ENCODE measurements at places on chromosomes 16 and 17.

DNA sequence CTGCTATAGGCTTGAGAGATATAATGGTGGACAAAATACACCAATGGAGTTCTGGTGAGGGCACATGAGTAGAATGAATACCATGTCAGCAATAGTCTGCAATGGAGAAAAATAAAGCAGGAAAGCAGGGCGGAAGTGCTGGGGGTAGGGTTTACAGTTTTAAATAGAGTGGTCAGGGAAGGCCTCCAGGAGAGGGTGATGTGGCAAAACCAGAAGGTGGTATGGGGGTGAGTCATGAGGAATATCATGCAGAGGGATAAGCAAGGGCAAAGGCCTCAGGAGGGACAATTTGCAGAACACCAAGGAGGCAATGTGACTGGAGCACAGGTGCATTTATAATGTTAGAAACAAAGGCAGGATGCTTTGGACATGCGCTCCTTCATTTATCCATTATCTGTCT, 102.0 kb downstream of the ITFG1 start:
- no peak overlapping the region for H3K4me3 ChIP-seq
- no peaks in the 10 kb centered on the region for H3K27me3 ChIP-seq
- DNase-seq = no peak
- no peaks in the 10 kb centered on the region for H3K4me1 ChIP-seq
- H3K36me3 ChIP-seq = no peaks in the 10 kb centered on the region

DNA sequence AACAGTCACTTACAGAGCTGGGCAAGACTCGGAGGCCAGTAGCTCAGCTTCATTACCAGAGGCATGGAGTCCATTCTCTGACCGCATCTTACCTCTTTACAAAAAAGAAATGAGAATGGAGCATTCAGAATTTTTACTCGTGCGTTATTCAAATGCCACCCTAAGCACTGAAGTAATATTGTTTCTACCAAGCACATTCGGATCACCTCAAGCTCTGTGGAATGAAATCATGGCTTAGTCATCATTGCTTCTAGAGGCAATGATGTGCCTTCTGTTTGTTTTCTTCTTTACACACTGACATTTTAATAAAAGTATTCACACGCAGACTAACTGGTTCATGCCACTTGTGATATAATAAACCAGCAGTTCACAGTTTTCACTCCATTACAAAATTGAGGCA, 206.8 kb downstream of the PHKB start:
- no peaks in the 10 kb centered on the region for H3K27me3 ChIP-seq
- no peak for DNase-seq
- no peak overlapping the region for H3K4me3 ChIP-seq
- H3K36me3 ChIP-seq = no peaks in the 10 kb centered on the region
- H3K4me1 ChIP-seq = no peaks in the 10 kb centered on the region
- H3K27ac ChIP-seq = no peak overlapping the region

DNA sequence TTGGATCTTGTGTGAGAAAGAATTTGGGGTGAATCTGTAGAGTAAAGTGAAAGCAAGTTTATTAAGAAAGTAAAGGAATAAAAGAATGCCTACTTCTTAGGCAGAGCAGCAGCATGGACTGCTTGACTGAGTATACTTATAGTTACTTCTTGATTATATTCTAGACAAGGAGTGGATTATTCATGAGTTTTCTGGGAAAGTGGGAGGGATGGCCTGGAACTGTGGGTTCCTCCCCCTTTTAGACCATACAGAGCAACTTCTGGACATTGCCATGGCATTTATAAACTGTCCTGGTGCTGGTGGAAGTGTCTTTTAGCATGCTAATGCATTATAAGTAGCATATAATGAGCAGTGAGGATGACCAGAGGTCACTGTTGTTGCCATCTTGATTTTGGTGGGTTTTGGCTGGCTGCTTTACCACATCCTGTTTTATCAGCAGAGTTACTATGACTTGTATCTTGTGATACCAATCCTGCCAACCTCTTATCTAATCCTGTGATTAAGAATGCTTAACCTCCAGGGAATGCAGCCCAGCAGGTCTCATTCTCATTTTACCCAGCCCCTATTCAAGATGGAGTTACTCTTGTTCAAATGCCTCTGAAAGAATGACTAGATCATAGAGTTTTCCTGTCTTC, 58.7 kb downstream of the HSD17B2 start:
- H3K27me3 ChIP-seq = no peaks in the 10 kb centered on the region
- no peak overlapping the region for H3K4me3 ChIP-seq
- DNase-seq = no peak
- H3K4me1 ChIP-seq = no peaks in the 10 kb centered on the region

DNA sequence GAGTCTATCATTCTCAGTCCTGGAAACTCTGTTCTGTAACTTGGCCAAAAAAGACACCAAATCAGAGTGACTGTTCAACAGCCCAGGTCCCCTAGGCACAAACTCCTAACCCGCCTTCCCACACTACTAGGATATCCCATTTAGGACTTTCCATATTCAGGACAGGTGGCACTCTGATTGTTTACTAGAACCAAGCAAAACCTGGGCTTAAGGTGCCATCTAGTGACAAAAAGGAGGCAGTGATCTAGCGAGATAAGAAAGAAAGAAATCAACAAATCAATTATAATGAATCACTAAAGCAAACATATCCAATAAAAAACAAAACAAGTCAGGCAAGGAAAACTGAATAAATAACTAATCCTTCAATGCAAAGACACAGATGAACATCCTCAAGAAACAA, 203.9 kb downstream of the CEP112 start:
- H3K4me1 ChIP-seq = no peaks in the 10 kb centered on the region
- DNase-seq = no peak
- no peak overlapping the region for H3K4me3 ChIP-seq
- H3K27me3 ChIP-seq = no peaks in the 10 kb centered on the region
- no peak overlapping the region for H3K27ac ChIP-seq

- H3K4me1 ChIP-seq = peaks cover 60% of the 10 kb centered on the region
- H3K4me3 ChIP-seq = peak overlapping the region; percentile 51
- peak overlapping the region; percentile 90 for H3K27ac ChIP-seq
- H3K27me3 ChIP-seq = no peaks in the 10 kb centered on the region
- DNase-seq = peak; percentile 84
Measured at GRCh38 chr16:11232852-11233726, 22.9 kb downstream of the SOCS1 start.

DNA sequence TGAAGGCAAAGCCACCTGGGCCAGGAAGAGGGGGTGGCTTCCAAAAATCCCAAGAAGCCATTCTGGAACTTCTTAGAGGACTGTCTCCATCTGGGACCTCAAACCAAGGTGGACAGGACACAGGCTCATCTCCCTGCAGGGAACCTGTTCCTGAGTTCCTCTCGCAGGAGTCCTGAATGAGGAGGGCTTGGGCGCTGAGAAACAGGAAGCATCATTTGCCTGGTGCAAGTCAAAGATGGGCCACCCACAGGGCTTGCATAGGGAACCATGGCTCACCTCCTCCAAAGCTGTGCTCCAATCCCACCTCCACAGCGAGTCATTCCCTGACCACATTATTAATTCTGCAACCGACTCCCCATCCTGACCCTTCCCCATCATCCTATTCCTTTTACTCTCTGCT, 55.0 kb upstream of the RPL38 start:
- no peak overlapping the region for H3K4me3 ChIP-seq
- H3K27me3 ChIP-seq = no peaks in the 10 kb centered on the region
- no peaks in the 10 kb centered on the region for H3K4me1 ChIP-seq
- H3K36me3 ChIP-seq = no peaks in the 10 kb centered on the region
- no peak overlapping the region for H3K27ac ChIP-seq

DNA sequence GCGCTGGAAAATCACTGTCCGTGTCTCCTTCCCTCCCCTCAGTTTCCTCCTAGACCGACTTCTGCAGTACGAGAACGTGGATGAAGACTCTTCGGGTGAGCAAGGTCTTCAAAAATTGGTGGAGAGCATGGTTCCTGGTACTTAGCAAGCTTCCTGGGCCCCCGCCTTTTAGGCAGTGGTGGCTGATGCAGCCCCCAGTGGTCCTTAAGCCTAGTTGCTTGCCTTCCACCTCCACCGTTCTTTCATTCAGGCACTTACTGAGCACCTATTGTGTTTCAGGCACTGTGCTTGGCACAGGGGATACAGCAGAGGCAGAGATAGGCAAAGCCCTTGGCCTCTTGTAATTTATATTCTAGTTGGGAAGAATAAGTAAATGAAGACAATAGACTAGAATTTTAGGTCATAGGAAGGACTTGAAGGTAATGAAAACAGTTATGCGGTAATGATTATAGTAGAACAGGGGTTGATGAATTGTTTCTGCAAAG, 767 bp downstream of the INO80E start:
- H3K4me3 ChIP-seq = peak overlapping the region; percentile 83
- no peak for DNase-seq
- H3K27ac ChIP-seq = peak overlapping the region; percentile 95
- peaks cover 4% of the 10 kb centered on the region for H3K36me3 ChIP-seq
- no peaks in the 10 kb centered on the region for H3K27me3 ChIP-seq
- H3K4me1 ChIP-seq = peaks cover 19% of the 10 kb centered on the region

DNA sequence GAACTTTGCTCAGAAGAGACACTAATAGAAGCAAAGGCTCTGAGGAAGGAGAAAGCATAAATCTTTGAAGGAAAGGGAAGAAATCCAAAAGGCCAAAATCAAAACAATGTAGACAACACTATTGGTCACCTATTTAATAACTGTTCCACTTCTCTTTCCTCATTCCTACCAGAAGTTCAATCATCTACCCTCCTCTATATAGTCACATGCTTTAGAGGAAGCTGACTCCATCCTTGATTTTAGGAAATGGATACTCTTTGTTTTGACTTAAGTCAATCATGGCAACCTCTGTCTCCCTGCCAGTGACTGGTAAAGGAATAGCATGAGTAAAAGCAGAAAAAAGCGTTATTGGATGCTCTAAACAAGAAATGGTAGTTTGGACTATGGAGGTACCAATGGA, 7.3 kb downstream of the BRIP1 start:
- no peaks in the 10 kb centered on the region for H3K27me3 ChIP-seq
- H3K4me3 ChIP-seq = no peak overlapping the region
- H3K4me1 ChIP-seq = no peaks in the 10 kb centered on the region
- DNase-seq = no peak

- no peak overlapping the region for H3K4me3 ChIP-seq
- peaks cover 92% of the 10 kb centered on the region for H3K36me3 ChIP-seq
- H3K27me3 ChIP-seq = no peaks in the 10 kb centered on the region
Measured at GRCh38 chr17:28911411-28912045, 8.6 kb upstream of the DHRS13 start.

DNA sequence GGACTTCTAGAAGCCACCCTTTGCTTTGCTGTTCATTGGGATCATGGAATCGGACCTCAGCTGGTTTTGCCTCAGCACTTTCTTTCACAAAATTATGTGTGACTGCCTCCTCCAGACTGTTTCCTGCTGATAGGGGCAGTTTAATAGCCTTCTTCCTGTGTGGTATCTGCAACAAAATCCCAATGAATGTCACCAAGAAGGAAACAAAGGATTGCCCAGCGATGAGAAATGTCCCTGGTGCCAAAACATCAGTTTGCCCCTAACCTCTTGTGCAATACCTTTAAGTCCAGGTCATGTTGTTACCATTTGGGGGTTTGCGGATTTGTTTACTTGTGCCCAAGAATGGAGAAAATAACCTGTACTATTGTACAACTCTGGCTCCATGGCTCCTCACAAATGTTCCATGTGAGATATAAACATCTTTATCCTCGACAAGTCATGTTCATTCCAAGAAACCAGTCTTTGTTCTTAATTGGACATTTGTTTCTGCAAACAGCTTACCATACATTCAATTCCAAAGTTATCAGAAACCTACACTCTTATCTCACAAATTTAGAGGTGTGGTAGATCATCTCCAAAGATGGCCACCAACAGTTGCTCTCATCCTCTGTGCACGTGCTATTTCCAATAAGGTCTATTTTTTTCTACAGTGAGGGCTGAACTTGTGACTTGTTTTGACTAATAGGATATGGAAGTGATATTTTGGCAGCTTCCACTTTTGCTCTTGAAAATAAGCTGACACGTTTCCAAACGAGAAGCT, 14.8 kb downstream of the TAC4 start:
- H3K27me3 ChIP-seq = no peaks in the 10 kb centered on the region
- no peak overlapping the region for H3K4me3 ChIP-seq
- H3K4me1 ChIP-seq = no peaks in the 10 kb centered on the region
- H3K36me3 ChIP-seq = peaks cover 29% of the 10 kb centered on the region
- no peak overlapping the region for H3K27ac ChIP-seq

GRCh38 chr17:43609613-43610385, 51.9 kb downstream of the MEOX1 start:
- H3K36me3 ChIP-seq = no peaks in the 10 kb centered on the region
- no peak overlapping the region for H3K27ac ChIP-seq
- H3K4me1 ChIP-seq = no peaks in the 10 kb centered on the region
- no peak overlapping the region for H3K4me3 ChIP-seq

DNA sequence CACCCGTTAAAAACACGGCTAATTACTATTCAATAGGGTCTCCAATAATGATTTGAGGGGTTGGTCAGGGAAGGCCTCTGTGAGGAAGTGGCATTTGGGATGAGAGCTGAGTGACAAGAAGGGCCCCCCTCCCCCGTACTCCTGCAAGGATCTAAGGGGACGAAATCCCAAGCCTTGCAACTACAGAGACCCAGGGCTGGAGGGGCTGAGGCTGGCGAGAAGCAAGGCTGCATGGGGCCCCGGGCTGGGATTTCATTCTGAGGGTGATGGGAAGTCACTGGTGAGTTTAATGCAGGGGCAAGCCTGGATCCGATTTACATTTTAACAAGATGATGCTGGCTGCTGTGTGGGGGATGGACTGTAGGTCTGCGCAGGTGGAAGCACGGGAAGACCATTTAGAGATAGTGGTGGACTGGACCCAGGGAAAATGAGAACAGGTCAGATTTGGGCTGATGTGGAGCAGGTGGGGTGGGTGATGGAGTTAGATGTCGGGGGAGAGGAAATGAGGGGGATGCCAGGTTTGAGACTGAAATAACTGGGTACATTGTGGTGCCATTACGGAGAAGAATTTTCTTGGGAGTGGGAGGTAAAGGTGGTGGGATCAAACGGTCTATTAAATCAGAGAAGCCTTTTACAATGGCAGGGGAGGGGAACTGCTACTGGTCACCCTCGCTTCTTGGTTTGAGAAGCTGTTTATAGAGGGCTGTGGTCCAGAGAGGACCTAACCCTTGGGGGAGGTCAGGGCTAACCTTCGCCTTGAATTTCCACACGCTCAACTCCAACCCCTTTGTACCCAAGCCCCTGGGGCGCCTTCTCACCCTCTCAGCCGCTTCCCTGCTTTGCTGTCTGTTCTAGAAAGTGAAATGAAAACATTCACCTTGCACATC, 932 bp upstream of the MYBBP1A start:
- peaks cover 21% of the 10 kb centered on the region for H3K4me1 ChIP-seq
- peak overlapping the region; percentile 75 for H3K4me3 ChIP-seq
- peaks cover 7% of the 10 kb centered on the region for H3K36me3 ChIP-seq
- DNase-seq = no peak
- H3K27ac ChIP-seq = peak overlapping the region; percentile 59
- H3K27me3 ChIP-seq = no peaks in the 10 kb centered on the region

DNA sequence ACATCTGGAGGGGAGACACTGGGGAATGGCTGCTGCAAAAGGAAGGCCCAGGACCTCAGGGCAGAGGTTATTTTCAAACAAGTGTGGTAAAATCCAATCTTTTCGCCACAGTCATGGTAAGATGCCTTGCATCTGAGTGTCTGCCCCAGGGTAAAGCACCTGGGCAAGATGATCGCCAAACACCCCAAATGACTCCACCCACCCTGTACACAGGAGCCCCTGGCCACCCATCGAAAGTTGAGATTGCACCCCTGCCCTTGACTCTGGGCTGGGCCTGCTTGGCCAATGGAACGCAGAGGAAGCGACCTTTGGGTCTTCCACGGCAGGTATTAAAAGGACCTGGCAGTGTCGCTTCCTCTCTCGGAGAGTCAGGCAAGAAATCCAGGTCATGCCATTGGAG, 88.8 kb downstream of the C16orf95 start:
- H3K4me3 ChIP-seq = no peak overlapping the region
- no peak overlapping the region for H3K27ac ChIP-seq
- H3K27me3 ChIP-seq = peaks cover 3% of the 10 kb centered on the region
- no peaks in the 10 kb centered on the region for H3K4me1 ChIP-seq
- no peak for DNase-seq
